Stimulated activated CD4-positive, alpha-beta T cell treated with anti-CD3 and anti-CD28 coated beads, Interleukin-1b, Interleukin-23, amount 100 ng/mL, for 24 hours (primary cell): ENCODE measurements at places on chromosomes 2 and 18.

DNA sequence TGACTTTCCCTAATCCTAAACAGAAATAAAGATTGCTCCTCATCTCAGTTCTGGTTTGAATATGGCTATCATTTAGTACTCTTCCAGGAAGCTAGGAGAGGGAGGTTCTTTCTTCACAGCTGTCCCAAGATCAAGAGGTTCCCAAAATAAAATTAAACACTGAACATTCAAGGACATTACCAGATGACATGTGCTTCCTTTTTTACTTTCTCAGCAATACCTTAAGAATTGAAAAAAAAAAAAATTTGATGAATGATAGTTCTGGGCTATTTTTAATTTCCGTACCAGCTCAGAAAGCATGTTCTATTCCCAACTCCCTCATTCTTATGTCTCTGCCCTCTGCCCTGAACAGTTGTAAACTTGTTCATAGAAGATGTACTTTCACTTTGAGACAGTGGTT is 61.7 kb upstream of the MYL1 start:
- DNase-seq: no peak

GRCh38 chr2:71861186-71862160 is 286.2 kb downstream of the CYP26B1 start:
- DNase-seq: no peak

- DNase-seq: no peak
These were observed 44.0 kb downstream of the KIF3C start for GRCh38 chr2:25938345-25938744.

DNA sequence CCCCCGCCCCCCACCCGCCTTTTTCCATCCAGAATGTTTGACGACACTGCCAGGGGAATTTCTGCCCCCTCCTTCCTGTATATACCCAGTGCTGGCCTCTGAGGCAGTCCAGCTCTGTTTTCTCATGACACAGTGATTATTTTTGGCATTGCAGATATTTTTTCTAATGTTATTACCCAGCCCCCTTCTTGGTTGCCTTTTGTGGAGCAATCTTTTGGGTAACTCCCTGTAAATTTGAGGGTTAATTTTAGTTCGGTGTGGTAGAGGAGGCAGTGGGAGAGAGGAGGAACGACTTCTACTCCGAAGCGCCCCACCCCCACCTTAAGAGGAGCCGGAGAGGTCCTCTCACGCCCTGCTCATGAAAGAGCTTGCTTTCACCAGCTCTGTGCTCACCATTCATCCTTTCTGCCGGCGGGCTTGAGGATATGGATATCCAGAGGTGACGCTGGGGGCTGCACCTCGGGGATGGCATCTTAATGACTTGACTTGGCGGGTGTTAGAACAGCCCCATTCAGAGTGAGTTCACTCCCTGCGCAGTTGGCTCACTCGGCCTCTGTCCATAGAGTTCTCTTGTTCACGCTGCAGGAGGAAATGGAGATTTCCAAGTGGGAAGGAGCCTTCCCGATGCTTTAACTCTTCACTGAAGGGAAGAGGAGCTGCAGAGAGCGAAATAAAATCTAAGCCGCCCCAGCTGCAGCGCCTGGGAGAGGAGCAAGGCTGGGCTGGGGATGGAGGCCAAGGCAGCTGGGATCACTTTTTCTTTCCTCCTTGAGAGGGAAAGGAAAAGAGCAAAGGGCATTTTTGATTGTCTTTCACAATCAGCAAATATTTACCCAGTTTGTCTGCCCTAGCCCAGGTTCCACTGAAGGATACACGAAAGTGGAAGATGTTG is 38.4 kb downstream of the EPAS1 start:
- no peak for DNase-seq

- no peak for DNase-seq
These were observed 557.5 kb downstream of the ARHGAP15 start for GRCh38 chr2:143686585-143687164.

GRCh38 chr18:50126471-50126870 is 68.5 kb downstream of the MYO5B start:
- DNase-seq: no peak

DNA sequence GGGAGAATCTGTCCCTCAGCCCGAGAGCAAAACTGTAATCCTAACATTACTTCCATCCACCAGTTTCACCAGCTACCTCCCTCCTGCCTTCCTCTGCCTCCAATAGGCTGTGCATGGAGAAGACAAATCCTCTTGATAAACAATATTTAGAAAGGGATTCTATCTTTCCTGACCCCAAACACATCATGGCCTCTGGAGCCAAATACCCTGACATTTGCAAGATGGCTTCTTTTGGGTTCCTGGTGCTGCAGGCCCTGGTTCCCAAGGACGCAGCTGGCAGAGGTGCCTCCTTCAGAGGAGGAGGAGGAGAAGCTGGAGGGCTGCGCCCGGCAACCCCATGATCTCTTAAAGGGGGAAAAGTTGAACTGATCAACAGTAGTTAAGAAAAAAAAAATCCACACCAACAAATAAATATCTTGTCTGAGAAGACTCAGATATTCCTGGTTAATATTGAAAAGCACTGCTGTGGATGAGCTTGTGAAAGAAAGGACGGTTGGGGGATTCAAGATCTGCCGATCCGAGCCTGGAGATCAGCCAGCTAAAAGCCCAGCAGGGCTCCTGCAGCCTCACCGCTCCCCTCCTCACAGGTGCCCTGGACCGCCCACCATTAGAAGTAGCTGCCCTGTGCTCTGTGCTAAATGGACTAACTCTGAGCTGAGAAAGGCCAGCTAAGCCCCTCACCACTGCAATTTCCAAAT is 116.8 kb downstream of the MSH2 start:
- DNase-seq: no peak

DNA sequence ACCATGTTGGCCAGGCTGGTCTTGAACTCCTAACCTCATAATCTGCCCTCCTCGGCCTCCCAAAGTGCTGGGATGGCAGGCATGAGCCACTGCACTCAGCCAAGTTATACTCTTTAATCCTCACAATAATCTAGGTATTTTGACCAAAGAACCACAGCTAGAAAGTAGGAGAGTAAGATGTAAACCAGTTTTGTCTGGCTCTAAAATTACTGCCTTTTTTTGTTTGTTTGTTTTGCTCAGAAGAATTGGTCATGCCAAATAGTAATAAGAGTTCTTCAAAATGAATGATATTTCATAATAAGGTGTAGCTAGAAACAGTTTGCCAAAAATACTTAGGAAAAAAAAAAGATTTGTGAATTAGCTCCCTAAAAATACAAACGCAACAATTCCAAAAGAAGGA is 36.7 kb downstream of the SCN2A start:
- DNase-seq: no peak

- DNase-seq: no peak
These were observed 27.1 kb upstream of the PIEZO2 start for GRCh38 chr18:11176481-11176881.

DNA sequence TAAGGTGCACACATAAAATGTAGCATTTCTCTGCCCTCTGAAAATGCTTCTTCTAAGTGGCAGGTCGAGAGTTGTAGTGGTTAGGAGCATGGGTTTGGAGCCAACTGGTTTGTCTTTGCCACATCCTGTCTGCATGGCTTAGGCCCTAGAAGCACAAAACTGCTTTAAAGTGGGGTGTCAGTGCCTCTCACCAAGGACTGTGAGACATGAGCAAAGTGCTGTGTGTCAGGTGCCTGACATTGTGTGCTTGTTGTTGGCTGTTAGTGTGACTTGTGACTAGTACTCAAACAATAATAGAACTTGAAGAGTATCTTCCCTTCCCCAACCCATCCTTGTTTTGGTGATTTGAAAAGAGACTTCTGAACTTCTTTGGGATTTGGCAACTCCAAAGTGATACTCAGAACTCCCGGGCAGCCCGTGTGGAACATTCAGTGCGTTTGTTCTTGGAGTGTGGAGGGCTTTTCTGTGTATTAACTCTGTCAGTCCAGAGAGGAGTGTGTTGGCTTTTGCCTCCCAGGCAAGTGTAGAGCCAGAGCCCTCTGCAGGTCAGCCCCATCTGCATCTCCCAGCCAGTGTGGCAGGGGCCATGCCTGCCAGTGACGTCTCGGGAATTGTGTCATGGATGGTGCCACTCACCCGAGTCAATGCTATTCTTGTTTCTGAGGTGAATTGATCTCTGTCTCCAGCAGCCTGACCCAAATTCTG is 5.0 kb downstream of the MGAT5 start:
- DNase-seq: no peak

- DNase-seq: no peak
These were observed 317.2 kb upstream of the CDH2 start for GRCh38 chr18:28494151-28494550.

- DNase-seq: no peak
These were observed 84.6 kb downstream of the RAB31 start for GRCh38 chr18:9792565-9793245.

DNA sequence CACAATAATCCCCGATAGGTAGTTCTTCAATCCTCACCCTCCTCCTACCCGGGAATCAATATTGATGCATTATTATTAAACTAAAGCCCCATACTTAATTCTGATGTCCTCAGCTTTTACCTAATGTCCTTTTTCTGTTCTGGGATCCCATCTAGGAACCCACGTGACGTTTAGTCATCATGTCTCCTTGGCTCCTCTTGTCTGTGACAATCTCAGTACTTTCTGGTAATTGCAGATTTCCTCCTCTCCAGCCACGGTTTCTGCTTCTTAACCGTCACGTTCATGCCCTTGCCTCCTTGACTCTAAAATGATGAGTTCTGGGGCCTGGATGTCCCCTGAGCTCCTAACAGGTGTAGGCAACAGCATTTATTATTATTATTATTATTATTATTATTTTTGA is 2.9 kb upstream of the DGKD start:
- DNase-seq: no peak

DNA sequence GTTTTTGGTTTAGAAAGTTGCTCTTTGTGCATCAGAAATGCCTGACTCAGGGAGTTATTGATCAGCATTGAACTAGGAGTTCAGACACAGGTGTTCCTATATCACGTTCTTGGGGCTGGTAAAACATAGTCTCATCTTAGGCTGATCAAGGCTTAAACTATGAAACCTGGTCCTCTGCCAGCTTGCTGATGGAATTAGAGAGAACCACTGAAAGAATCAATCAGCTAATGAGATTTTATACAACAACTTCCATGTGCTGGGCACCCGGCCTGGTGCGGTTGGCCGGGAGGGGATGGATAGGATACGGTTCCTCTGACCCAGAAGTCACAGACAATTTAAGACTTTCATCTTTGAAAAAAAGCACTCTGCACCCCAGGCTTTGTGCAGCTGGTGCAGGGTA is 164.9 kb downstream of the RDH14 start:
- DNase-seq: no peak

DNA sequence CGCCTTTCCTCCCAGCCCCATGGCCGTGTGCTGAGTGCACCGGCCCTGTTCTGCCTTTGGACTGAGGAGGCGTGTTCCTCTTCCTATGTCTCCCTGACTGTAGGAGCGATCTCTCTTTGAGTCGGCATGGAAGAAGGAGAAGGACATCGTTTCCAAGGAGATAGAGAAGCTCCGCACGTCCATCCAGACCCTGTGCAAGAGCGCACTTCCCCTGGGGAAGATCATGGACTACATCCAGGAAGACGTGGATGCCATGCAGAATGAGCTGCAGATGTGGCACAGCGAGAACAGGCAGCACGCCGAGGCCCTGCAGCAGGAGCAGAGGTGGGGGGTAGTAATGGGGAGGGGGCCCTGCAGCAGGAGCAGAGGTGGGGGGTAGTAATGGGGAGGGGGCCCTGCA is 29.4 kb upstream of the ASB1 start:
- DNase-seq: no peak
